ENCODE measurements at places on chromosomes 2 and 18.

DNA sequence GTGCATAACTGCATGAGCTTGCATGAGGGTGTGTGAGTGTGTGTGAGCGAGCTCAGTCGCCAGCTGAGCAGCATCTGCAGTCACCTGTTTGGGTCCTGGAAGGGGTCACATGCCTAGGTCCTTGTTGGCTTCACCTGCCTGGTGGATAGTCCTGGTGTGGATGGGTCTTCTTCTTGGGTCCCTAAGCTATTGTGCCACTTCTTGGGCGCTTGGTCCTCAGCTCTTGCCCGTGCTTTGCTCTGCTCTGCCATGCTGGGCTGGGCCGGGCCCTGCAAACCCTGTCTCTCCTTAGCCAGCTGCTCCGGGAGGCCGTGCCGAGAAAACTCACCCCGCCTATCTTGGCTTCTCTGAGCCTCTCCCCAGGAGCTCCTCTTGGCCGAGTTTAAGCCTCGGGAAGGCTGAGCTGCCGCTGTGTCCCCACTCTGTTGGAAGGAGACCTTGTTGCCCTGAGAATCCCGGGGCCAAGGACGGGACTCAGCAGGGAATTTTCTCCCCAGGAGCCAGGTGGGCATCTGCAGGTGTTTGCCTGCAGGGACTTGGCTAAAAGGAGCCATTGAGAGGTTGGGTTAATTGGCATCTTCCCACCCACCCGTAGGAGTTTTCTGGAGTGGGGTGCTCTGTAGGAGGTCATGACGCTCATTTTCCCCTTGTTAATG, 300.8 kb downstream of the NDUFA10 start:
- no peak for DNase-seq

DNA sequence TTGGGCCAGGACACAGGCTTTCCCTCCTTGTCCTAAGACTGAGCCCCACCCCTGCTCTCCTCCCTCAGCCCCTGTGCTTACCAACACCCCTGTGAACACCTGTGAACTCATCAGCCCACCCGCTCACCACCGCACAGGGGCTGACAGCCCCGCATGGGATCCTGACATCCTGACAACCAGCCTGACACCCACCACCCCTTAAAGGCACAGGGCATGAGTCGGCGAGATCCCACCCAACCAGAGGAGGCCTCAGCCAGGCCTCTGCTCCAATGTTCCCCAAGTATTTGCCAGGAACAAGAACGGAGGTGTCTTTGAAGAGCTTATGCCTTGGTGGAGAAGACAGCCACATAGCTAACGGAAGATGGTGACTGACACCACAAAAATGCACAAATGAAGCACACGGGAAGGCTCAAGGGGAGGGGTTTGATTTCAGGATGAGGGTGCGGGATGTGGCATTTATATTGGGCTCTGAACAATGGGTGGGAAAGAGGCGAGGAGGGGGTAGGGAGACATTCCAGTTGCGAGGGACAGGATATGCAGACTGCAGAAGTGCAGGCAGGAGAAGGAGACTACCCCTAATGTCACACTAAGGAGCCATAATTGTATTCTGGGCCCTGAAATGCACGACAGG, 11.0 kb downstream of the RAB11FIP5 start:
- DNase-seq, result no peak

GRCh38 chr18:57073501-57074187, 73.2 kb upstream of the BOD1L2 start:
- DNase-seq, result no peak

DNA sequence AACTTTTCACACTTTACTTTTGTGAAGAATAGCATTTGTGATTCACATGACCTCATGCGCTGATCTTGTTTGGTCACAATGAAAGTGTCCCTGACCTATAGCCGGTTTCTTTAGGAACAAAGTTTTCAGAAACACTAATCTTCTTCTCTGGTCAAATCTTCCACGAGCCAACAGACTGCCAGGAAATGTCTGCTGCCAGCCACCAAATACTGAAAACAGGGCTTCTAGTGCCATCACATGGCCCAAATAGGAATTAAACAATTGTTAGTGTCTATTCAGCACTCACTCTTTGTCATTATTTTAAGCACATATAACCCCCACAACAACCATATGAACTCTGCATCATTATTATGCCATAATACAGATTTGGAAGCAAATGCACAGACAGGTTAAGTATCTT, 286.5 kb upstream of the SYT4 start:
- peak; percentile 48 for DNase-seq

Measured in NCI-H1417 (cell line).